ENCODE measurements at places on chromosomes 11 and 22.

- no peak for DNase-seq
Measured at GRCh38 chr22:49395617-49396016, 432.1 kb downstream of the BRD1 start.

DNA sequence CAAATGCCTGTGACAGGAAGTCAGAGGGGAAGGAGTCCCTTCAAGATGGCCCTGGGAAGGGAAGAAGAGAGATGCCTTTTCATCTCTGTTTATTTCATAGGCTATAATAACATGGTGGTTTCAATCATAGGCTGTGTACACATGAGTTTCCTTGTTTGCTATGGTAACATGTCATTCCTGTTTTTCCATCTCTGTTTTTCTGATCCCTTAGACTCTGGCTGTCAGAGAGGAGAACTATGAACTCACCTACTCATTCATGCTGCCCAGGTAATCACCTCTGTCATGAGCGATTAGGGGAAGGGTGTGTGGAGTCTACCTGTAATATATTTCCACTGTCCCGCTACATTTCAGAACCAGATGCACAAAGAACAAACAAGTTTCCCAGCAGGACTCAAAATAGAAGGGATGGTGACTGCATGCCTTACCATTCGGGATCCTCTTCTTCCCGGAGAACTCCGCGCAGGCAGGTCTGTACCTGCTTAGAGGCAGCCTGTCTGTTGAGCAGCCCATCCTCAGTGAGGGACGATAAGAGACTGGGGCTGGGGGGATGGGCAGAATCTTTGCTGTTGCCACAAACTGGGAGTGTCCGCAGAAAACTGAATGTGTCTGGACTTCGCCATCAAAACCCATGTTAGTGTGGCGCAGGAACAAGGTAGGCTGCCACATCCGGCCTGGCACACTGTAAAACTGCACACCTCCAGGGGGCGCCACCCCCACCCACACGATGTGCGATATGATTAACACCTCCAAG, 7.1 kb upstream of the PEX26 start:
- no peak for DNase-seq

DNA sequence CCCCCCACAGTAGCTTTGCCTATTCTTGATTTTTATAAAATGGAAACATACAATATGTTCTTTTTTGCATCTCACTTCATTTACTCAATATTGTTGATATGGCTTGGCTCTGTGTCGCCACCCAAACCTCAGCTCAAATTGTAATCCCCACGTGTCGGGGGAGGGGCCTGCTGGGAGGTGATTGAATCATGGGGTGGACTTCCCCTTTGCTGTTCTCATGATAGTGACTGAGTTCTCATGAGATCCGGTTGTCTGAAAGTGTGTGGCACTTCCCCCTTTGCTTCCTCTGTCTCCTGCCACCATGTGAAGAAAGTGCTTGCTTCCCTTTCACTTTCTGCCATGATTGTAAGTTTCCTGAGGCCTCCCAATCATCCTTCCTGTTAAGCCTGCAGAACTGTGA, 431.3 kb downstream of the MN1 start:
- DNase-seq, result no peak

DNA sequence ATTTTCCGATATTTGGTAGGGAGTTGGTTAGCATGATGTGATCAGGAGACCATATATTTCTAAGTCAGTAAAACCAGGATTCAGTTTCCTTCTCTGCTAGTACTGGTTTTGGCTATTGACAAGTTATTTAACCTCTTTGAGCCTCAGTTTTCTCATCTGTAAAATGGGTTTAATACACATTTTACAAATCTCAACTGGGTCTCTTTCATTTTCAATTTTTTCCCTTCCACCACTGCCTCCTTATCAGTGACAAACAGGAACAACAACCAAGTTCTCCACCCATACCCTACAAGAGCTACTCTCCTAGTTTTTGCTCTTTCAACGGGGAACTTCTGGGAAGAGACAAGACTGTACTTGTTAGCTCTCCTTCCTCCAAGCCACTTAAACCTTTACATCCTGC, 6.2 kb upstream of the APLP2 start:
- no peak for DNase-seq
